ENCODE measurements at places on chromosomes 16 and 17. TPM values are rescaled to one million over a fixed set of nuclear protein-coding genes. Genes with fewer than 3 reads are reported as not detected.

Gene KRT40
- not detected for total RNA-seq

Gene MEOX1
- total RNA-seq: 0.83 TPM

Gene GDPD1
- total RNA-seq: 1.1 TPM

Gene WNT3
- 0.72 TPM for total RNA-seq

Gene MYH3
- 0.54 TPM for total RNA-seq

Gene COIL
- total RNA-seq: 13.3 TPM

Gene FOXO3B
- 5.6 TPM for total RNA-seq

Gene TP53TG3B
- not detected for total RNA-seq

Gene CCL15
- not detected for total RNA-seq

Gene KRTAP9-4
- not detected for total RNA-seq

DNA sequence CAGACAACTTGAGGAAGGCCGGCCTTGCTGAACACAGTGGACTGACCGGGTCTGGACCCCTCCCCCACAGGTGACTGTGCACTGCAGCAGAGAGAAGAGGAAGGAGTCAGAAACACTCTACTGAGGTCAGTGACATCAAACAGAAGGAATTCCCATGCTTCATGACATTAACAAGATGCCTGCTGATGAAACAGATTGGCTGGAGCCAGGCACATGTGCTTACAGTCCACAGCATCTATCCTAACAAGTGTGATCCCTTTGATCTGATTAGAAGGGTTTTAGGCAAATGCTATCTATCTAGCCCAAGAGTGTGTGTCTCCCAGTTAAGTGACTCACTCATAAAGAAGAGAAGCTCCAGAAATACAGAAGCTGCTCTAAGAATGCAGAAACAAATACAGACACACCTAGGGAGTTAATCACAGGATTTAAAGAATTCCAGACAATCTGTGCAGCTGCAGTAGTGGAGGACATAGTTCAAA lies 90.2 kb downstream of the SYCE1L start:
- peak; percentile 73 for DNase-seq

GRCh38 chr17:77957857-77958715 lies at the start of gene TNRC6C:
TNRC6C (plus strand) TSS chr17:77958703; CDS start chr17:78004207, 45,504 bp downstream.
- DNase-seq: peak; percentile 99

- no peak for DNase-seq
These were observed 68.8 kb downstream of the ITFG1 start for GRCh38 chr16:47392081-47392480.

DNA sequence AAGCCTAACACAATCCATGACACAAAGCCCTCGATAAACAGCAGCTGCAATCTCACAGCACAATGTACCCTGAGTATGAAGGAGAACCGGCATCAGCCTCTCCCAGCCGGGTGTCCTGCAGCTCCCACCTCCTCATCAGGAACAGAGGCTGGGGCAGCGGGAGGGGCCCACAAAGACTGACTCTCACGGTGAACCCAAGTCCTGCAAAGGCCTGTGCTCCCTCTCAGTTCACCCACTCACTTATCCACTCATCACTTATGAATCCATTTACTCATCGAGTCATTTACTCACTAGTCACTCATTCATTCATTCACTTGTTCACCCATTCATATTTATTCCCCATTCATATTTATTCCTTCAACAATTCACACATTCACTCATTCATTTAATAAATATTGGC lies 11.6 kb downstream of the ZNF423 start:
- no peak for DNase-seq

- no peak for DNase-seq
These were observed 26.2 kb upstream of the RCVRN start for GRCh38 chr17:9931144-9931741.

DNA sequence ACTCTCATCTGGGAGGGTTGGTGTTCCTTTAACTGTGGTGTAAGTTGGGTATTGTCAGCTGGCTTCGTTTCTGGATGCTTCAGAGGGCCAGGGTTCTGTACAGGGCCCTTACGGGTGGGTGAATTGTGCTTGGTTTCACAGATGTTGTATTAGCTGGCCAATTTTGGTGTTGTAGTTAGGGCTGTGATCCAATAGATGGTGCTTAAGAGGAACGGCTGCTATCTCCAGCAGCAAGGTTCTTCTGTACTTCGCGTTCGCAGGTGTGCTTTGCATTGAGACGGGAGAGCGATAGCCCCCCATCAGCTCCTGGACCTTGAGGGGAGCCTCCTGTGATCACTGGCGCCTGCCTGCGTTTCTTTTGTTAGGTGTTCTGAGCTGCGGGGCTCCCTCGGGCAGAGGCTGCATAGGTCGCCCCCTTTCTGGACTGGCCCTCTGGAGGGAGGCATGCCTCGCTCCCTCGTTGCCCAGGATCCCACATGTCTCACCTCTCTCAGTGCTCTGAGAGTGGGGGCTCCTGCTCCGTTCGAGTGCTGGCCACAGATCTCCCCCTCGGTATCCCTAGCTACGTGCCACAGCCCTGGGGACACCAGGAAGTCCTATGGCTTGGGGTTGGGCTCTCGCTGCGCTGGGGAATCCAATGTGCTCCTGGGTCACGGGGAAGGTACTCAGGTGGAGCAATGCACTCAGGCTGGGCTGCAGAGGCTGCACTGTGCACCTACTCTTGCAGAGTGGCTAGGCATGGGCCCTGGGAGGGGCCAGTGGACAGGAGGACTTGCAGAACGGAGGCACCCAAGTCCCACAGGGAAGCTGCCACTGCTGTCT lies 837 bp upstream of the PRDM7 start:
- peak; percentile 42 for DNase-seq

- peak; percentile 25 for DNase-seq
These were observed 6.7 kb upstream of the TOB1 start for GRCh38 chr17:50872710-50873424.

GRCh38 chr17:81333616-81334368 lies 38.7 kb upstream of the SLC38A10 start:
- no peak for DNase-seq

GRCh38 chr16:4452674-4453073 lies 21.8 kb downstream of the NMRAL1 start:
- no peak for DNase-seq

- peak; percentile 69 for DNase-seq
These were observed 102.4 kb downstream of the ABCC12 start for GRCh38 chr16:48053418-48053745.

GRCh38 chr17:65228734-65229620 lies 91.8 kb downstream of the RGS9 start:
- peak; percentile 22 for DNase-seq

GRCh38 chr17:77145612-77146245 lies 5.0 kb downstream of the SEC14L1 start:
- DNase-seq: peak; percentile 76

DNA sequence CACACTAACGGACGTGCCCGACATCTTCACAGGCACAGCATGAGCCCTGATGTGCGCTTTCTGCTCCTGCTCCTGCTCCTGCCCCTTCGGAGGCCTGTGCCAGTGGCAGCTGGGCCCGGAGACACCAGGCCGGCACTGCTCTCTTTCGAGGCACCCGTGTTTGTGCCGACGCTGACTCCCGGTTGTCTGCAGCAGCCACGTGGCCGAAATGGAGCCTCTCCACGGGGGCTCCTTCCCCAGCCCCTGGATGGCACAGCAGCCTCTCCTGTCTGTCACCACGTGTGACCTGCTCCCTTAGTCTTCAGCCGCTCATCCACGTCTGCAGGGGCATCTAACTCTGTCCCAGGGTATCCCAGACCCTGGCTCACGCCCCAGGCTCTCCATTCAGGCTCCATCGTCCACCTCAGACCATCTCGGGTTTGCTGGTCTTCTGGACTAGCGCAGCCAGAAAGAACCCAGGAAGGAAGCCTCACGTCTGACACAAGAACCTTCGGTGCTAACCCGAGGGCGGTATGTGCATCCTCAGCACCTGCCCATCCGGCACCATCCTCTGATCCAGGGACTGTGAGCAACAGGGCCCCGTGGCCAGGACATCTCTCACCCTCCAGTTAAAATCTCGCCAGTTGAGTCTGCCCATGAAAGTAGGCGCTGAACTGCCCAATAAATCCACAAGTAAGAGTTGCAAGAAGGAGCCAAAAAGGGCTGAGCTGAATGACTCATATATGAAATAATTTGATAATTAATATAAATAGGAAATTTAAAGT lies 4.2 kb upstream of the RPH3AL start:
- no peak for DNase-seq

- peak; percentile 97 for DNase-seq
These were observed 28.3 kb downstream of the TTC19 start for GRCh38 chr17:16027708-16028584.

All from IMR-90 (cell line).